ENCODE measurements at places on chromosomes 12 and 14. TPM values are rescaled to one million over a fixed set of nuclear protein-coding genes. Genes with fewer than 3 reads are reported as not detected.
A peak's percentile ranks its signal among the peaks of the same experiment; 100 is the strongest.

DNA sequence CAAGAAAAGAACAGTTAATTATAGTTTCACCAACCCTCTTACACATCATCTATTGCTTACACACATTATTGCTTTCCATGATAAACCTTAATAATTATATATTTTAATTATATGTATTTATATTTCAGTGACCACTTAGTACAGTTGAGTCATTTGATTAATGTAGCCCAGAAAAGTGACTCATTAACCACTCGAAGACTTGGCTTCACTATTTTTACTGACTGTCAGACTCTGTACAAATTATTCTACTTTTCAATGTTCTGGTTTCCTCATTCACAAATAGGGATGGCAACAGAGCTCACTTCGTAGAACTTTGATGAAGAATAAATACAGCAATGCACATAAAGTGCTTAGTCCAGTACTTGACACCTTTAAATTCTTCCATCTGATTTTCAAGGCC is 98.3 kb downstream of the CFAP54 start:
- H3K4me3 ChIP-seq, result no peak overlapping the region
- H3K27ac ChIP-seq, result no peak overlapping the region
- no peaks in the 10 kb centered on the region for H3K36me3 ChIP-seq
- DNase-seq, result no peak

- peaks cover 4% of the 10 kb centered on the region for H3K4me1 ChIP-seq
- DNase-seq, result no peak
- H3K27ac ChIP-seq, result no peak overlapping the region
- H3K36me3 ChIP-seq, result no peaks in the 10 kb centered on the region
- H3K4me3 ChIP-seq, result no peak overlapping the region
These were observed 210.8 kb downstream of the PCNX1 start for GRCh38 chr14:71117839-71118743.

DNA sequence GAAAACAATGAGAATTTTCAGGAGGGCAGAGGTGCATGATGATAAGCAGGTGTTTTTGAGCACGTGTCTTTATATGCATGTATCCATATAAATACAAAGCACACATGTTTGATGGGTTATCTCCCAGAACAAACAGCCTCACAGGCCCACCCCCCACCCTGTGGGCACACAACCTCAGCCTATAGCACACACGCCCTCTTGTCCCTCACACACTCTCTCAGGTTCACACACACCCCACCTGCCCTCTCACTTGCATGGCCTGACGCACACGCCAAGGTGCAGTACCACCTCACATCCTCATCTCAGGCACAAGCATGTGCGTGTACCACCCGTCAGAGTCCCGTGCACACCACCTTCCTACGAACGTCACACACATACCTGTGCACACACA is 8.6 kb upstream of the KRT8 start:
- DNase-seq, result no peak
- peaks cover 3% of the 10 kb centered on the region for H3K27me3 ChIP-seq
- no peaks in the 10 kb centered on the region for H3K4me1 ChIP-seq
- no peak overlapping the region for H3K27ac ChIP-seq
- no peak overlapping the region for H3K4me3 ChIP-seq

DNA sequence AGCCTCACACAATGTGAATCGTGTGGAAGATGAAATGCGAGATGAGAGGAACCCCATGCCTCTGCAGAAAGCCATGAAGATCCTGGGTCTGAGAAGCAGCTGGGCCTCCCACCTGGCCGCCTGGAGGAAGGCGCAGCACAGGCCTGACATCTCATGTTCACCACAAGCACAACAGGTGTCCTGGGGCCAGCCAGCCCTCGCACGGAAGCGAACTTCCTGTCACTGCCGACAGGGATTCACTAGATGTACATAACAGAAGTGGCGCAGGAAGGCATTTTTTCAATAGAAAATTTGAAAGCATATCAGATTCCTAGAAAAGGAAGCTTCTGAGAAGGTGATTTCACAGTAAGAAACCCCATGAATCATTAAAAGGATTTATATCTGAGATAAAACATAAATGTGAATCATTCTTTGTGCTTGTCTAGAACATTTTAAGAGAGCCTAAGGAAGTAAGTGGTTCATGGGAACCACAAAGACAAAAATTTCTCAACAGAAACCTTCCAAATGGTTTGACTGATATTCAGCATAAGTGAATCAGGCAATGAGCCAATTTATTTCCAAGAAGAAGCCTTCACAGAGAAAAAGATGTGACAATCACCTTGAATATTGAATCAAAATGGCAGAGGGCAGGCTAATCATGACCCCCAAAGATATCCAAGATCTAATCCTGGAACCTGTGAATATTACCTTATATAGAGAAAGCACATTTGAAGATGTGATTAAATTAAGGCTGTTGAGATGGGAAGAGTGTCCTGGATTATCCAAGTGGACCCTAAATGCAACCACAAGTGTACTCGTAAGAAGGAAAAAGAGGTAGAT is 311.9 kb downstream of the DUSP6 start:
- H3K36me3 ChIP-seq, result no peaks in the 10 kb centered on the region
- H3K27ac ChIP-seq, result no peak overlapping the region
- DNase-seq, result no peak
- 0 out of 2 replicates have a peak, but pooled peaks cover under 1% of the 10 kb centered on the region for H3K27me3 ChIP-seq

- H3K4me1 ChIP-seq, result 0 out of 2 replicates have a peak, but pooled peaks cover 3% of the 10 kb centered on the region
- no peak for DNase-seq
- no peak overlapping the region for H3K27ac ChIP-seq
- no peak overlapping the region for H3K4me3 ChIP-seq
- H3K36me3 ChIP-seq, result peaks cover 8% of the 10 kb centered on the region
These were observed 59.6 kb downstream of the GNS start for GRCh38 chr12:64699504-64700115.

The LGALS3 gene
- 28.2 TPM for polyA plus RNA-seq

The KRT4 gene
- polyA plus RNA-seq, result not detected

DNA sequence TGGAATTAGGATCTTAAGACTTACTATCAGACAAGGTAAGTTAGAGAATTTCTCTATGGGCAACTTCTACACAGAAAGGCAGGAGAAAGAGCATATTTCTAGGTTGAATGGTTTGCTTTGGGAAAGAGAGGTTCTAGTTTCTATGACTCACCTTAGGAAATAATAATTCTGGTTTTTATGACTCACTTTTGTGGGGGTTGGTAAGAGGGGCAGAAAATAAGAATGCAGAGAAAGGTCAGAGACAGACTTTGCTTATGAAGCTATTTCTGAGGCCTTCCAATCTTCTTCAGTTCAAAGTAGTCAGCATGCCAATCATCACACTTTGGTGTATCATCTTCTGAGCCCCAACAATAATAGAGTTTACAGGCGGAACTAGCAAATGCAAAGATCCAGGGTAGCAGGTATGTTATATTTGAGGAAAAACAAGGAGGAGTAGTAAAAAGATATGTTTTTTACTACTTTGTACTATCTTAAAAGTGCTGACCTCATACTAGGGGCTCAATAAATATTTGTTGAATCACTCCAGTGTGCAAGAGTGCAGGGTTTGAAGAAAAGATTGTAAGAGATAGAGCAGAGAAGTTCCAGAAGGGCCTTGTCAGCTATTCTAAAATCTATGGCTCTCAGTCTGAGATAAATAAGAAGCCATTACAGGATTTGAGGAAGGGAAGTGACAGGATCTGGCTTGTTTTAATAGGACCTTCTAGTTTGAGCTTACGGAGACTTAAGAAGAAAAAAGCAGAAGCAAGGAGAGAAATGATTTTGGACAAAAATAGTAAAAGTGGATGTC is 56.7 kb upstream of the LRFN5 start:
- no peaks in the 10 kb centered on the region for H3K27me3 ChIP-seq
- no peak for DNase-seq
- no peak overlapping the region for H3K27ac ChIP-seq
- H3K4me3 ChIP-seq, result no peak overlapping the region

The CLEC14A gene
- not detected for polyA plus RNA-seq

DNA sequence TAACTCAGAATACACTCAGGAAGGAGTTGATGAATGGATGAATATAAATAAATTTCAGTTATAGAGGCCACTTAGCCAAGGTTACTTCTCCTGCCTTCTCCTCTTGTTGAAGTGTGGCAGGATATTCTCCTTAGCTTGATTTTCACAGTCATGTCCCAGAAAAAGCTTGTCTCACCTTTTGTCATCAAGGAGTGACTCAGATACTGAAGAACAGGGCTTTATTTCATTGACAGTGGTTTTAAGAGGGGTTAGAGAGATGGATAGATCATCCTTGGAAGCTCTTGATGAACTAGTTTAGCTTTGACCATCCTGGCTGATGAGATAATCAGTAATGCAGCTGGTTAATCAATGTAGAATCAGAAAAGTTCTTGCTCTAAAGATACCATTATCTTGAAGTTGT is 35.0 kb upstream of the CFAP54 start:
- H3K27me3 ChIP-seq, result no peaks in the 10 kb centered on the region
- H3K36me3 ChIP-seq, result no peaks in the 10 kb centered on the region
- H3K4me3 ChIP-seq, result no peak overlapping the region
- peaks cover 22% of the 10 kb centered on the region for H3K4me1 ChIP-seq
- DNase-seq, result no peak

GRCh38 chr12:111788178-111788654 is 21.5 kb downstream of the ALDH2 start:
- H3K4me1 ChIP-seq, result no peaks in the 10 kb centered on the region
- no peak overlapping the region for H3K4me3 ChIP-seq
- no peaks in the 10 kb centered on the region for H3K27me3 ChIP-seq
- H3K27ac ChIP-seq, result no peak overlapping the region
- DNase-seq, result no peak
- H3K36me3 ChIP-seq, result no peaks in the 10 kb centered on the region

- peak overlapping the region; percentile 27 for H3K4me3 ChIP-seq
- H3K36me3 ChIP-seq, result no peaks in the 10 kb centered on the region
- H3K27ac ChIP-seq, result peak overlapping the region; percentile 42
These were observed 70.0 kb downstream of the DIP2B start for GRCh38 chr12:50574601-50575348.

The PA2G4 gene
- polyA plus RNA-seq, result 498 TPM

The SYT10 gene
- not detected for polyA plus RNA-seq

The KRT1 gene
- not detected for polyA plus RNA-seq

GRCh38 chr12:104865080-104865479 is 93.0 kb downstream of the SLC41A2 start:
- H3K4me1 ChIP-seq, result peaks cover 14% of the 10 kb centered on the region
- H3K27ac ChIP-seq, result peak overlapping the region; percentile 37
- peak; percentile 45 for DNase-seq

DNA sequence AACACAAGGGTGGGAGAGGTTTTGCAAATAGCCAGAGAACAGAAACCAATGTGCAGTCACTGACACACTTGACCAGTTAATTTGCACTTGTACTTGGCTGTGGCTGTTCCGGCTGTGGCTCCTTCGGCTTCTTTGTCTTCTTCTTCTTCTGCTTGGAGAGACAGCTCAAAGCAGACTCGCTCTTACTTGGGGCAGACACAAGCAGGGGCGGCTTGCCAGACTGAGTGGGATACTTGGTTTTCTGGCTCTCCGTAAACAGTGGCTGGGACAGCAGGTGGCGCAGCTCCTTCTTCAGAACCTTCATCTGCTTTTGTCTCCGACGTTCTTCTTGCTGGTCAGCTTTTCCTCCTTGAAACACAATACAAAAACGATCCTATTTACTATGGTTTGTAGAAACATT is 25.0 kb downstream of the OTUB2 start:
- H3K4me3 ChIP-seq, result no peak overlapping the region
- DNase-seq, result no peak
- H3K27me3 ChIP-seq, result no peaks in the 10 kb centered on the region
- H3K36me3 ChIP-seq, result peaks cover 49% of the 10 kb centered on the region
- no peak overlapping the region for H3K27ac ChIP-seq

DNA sequence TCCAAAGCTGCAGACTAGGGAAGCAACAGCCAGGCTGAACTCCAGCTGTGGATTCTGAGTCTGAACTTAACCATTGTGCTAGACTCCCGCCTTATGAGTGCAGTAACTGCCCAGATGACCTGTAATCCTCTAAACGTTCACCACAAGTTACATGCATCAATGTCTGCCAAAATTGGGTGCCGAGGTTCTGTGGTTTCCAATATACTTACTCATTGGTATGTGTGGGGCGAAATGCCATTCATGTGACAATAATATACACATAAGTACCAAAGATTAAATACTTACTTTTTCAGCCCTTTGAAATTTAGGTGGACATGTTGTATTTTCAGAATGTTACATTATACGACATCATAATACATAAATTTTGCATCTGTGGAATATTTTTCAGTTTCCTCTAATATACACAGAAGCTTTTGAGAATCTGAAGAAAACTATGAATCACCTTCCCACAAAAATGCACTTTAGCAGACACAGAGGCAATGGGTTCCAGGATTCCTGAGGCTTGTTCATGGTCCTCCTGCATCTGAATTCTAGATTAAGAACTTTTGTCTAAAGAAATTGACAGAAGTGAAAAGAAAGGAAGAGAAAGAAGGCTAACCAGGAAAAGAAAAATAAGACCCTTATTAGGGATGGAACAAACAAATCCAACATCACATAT is 31.7 kb downstream of the GRIP1 start:
- no peaks in the 10 kb centered on the region for H3K27me3 ChIP-seq
- no peak overlapping the region for H3K4me3 ChIP-seq
- H3K36me3 ChIP-seq, result no peaks in the 10 kb centered on the region
- H3K27ac ChIP-seq, result no peak overlapping the region

The OR11H12 gene
- not detected for polyA plus RNA-seq

The SERPINA1 gene
- polyA plus RNA-seq, result 0.17 TPM

DNA sequence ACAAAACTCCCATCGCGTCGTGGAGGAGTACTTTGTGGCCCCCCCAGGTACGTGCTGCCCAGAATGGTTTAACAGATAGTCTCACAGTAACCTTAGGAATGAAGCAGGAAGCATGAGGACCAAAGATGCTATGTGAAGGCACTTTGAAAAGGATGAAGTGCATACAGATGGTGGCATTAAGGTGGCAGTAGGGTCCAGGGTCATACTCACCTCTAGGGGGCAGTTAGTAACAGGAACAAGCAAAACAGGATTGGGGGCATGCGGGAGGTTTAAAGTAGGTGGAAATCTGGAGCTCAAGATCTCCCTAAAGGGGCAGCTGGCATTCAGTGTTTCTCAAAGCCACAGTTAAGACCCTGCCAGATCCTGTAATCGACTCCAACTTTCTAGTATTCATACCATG is 10.9 kb downstream of the GATC start:
- H3K36me3 ChIP-seq, result peaks cover 43% of the 10 kb centered on the region

DNA sequence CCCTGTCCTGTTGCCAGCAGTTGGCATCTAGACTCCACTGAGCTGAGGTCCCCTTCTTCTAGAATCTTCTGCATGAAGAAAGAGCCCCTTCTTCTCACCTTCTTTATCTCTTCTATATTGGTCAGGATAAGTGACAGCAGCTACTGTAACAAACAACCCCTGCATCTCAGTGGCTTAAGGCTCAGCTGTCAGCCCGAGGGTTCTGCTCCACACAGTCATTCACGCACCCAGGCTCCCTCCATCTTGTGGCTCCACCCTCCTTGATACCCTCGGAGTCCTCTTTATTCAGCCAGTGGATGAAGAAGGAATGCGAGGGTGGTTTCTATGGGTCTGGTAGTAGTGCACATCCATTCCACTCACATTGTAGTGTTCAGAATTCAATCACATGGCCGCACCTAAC is 10.5 kb upstream of the RFLNA start:
- H3K27me3 ChIP-seq, result no peaks in the 10 kb centered on the region
- no peak overlapping the region for H3K4me3 ChIP-seq
- DNase-seq, result no peak
- no peaks in the 10 kb centered on the region for H3K36me3 ChIP-seq
- no peaks in the 10 kb centered on the region for H3K4me1 ChIP-seq

The ARHGAP9 gene
- 71.1 TPM for polyA plus RNA-seq

All from GM12878 (cell line).